ENCODE measurements at places on chromosomes 1 and 21.

DNA sequence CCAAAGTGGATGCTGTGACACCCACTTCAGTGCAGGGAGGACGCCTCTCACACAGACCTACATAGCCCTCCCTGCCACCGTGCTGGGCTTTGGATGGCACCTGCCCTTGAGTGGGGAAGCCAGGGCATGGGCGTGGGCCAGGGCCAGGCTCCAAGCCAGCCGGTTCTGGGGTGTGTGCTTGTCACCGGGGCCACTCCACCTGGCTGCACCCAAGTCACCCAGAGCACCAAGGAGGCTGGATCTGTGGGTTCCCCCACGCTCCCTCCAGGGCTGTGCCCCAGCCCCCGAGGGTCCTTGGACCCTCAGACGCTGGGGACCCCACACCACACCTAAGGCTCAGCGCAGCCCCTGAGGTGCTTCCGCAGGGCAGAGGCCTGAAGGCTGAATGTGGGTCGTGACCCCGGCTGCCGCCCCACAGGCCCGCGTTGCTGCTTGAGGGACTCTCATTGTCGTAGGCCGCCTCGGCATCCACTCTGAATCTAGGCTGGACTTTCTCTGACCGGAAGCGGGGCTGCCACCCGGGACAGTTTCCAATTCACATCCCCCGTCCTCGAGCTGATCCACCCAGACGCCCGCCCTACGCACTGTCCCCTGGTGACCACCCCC lies 1.5 kb downstream of the MXRA8 start:
- DNase-seq: no peak

DNA sequence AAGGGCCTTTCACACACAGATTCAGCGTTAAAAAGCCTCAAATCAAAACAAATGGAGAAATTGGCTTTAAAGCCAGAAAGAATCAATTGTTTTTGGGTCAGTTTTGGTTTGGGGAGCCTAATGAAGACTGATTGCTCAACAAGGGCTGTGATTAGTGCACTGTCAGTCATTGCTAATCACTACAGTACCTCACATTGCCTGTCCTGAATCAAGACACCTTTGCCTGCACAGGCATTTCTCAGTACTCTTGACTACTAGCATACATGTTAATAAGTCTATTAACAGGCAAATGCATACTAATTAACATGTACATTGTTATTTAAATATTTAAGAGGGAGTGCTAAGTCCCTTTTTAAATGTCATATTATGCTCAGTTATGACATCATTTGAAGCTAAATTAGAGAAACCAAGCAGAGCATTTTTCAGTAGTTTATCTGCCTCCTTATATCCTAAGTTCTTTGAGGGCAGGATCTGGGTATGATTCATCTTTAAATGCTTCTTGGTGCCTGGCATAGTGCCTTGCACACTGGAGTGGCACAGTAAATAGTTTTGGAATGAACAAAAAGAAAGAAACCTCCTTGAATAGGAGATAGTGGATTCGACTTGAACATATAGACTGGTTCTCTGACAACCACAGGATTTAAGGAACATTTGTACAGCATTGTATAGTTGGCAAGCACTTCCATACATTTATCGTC lies 25.8 kb upstream of the CCN1 start:
- no peak for DNase-seq

DNA sequence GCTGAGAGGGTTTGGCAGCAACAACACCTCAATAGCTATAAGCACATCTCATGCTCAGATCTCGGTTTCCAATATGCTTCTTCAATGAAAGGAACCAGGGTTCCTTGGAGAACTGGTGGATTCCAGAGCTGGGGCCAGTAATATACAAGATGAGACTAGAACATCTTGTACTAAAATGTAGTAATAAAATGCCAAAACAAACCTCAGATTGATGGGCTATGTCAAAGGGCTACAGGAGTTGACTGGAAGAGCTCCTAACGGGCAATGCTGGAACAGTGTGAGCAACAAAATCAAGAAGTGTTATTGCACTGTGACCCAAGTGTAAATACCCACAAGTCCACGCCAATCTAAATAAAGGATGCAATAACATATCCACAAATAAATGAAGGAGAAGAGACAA lies 26.1 kb upstream of the SLC19A1 start:
- no peak for DNase-seq

- DNase-seq: no peak
Observed at GRCh38 chr1:16116002-16116401, 39.9 kb downstream of the EPHA2 start.

GRCh38 chr1:206581571-206581981 lies 30.7 kb downstream of the EIF2D start:
- peak; percentile 88 for DNase-seq

DNA sequence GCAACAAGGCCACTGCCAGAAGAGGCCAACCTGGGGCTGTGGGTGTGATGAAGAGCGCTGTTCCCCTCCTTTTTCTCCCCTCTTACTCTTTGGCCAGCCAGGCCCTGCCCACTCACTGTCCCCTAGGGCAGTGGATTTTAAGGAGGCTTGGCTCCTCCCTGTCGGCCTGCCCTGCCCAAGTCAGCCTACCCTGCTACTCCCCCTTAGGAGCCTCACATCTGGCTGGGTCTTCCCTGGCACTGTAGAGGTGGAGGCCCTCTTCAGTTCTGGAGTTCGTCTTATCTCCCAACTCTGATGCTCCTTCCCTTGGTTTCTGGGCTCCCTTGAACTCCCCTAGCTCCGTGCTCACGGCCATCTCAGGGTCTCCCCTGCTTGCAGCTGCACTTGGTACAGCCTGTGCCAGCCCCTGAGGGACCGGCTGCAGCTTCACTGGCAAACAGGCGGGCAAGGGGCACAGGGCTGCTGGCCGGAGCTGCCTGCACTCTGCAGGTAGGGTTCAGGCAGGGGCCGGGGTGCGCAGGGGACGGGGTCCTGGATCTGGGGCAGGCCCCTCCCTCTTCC lies 4.0 kb downstream of the AMPD2 start:
- peak; percentile 32 for DNase-seq

GRCh38 chr1:232509570-232509969 lies 120.4 kb downstream of the SIPA1L2 start:
- DNase-seq: no peak

- DNase-seq: no peak
Observed at GRCh38 chr1:202268032-202268431, 73.7 kb downstream of the UBE2T start.

- peak; percentile 98 for DNase-seq
Observed at GRCh38 chr1:45583264-45583665, 576 bp upstream of the NASP start.

- DNase-seq: no peak
Observed at GRCh38 chr1:11198257-11198656, 9.1 kb downstream of the ANGPTL7 start.

GRCh38 chr1:17437580-17438317 lies 1.7 kb downstream of the RCC2 start:
- DNase-seq: peak; percentile 84

DNA sequence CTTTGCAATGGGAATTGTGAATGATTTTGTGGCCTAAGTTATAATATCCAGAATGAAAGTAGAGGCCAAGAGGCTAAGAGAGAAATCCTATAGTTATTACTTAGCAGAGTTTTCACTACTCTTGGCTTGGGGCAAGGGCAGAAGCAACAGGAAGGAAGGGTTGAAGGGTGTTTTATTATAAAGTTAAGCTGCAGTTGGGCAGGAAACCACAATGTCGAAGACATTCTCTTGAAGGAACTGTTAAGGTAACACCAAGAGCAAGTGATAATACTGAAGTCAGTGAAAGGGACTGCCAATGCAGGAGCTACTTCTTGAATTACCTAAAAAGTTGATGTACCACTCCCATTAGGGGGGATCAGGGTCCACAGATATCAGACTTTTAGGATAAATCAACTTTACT lies 8.3 kb downstream of the XCL2 start:
- DNase-seq: peak; percentile 5

DNA sequence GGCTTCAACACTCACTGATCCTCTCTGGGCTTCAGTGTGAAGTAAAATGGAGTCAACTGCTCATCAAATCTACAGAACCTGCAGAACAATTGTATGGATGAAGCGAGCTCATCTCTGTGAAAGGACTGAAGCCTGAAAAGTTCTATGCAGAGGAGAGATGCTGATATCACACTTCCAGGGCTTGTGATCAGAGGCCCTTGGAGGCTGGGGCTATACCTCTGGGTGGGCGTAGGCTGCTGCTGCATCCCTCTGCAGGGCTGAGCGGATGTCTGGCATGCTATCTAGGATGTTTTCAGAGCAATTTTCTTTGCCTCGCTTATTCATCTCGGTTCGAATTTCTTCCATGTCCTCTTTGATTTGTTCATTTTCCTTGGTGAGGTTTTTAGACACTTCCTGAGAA lies 17.6 kb downstream of the OLFML2B start:
- DNase-seq: no peak

- no peak for DNase-seq
Observed at GRCh38 chr1:81232420-81232819, 568.3 kb upstream of the ADGRL2 start.

GRCh38 chr1:93661829-93662474 lies 19.7 kb downstream of the BCAR3 start:
- DNase-seq: no peak

DNA sequence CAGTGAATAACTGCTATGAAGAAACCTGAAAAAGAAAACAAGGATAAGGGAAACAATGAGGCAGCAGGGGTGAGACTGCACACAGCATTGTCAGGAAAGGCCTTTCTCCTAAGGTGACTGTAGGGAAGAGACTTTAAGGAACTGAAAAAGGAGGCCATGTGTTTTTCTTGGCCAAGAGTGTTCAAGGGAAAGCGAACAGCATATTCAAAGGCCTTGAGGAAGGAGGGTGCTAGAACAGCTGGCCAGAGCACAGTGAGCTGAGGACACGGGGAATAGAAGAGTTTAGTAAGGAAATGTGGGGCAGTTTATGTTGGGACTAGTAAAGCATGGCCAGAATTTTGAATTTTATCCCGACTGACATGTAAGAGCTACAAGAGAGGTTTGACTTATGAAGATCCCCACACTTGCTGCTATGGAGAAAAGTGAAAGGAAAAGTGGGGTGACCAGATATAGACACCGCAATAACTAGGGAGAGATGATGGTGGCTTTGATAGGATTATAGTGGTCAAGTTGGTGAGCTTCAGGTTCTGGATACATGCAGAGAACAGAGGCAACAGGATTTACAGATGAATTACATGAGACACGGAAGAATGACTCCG lies 1.4 kb downstream of the RWDD2B start:
- DNase-seq: peak; percentile 15

DNA sequence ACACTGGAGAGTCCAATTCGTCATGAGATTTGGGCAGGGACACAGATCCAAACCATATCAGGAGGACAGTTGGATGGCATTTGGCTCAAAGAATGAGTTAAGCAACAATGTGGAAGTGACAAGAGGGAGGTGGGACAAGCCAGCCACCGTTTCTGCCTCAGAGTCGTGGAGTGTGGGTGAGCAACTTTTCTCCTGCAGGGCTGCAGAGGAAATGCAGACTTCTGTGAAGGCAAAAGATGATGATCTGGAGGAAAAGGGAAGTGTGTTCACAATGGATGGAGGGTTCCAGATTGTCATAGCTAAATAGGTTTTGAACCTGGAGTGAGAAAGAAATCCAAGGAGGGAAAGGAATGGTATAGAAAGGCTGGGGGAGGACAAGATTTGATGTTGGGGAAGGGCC lies 16.4 kb upstream of the KANK4 start:
- DNase-seq: no peak

- DNase-seq: no peak
Observed at GRCh38 chr1:42141978-42142377, 11.2 kb upstream of the GUCA2B start.

DNA sequence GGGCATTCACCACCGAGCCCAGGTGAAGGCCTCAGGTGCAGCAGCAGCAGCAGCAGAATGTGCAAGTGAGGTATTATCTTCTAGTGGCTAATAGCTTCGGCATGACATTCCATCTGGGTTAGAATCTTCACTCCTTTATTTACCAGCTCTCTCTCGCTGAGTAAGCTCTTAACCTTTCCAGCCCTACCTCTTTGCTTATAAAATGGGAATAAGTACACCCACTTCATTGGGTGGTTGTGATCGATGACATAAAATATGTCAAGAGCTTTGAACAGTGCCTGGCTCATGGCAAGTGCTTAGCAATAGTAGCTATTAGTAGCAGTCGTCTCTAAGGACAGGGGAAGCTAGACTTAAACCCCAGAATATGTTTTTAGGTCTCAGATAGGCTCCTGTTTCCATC lies 149.5 kb downstream of the NOS1AP start:
- DNase-seq: no peak

DNA sequence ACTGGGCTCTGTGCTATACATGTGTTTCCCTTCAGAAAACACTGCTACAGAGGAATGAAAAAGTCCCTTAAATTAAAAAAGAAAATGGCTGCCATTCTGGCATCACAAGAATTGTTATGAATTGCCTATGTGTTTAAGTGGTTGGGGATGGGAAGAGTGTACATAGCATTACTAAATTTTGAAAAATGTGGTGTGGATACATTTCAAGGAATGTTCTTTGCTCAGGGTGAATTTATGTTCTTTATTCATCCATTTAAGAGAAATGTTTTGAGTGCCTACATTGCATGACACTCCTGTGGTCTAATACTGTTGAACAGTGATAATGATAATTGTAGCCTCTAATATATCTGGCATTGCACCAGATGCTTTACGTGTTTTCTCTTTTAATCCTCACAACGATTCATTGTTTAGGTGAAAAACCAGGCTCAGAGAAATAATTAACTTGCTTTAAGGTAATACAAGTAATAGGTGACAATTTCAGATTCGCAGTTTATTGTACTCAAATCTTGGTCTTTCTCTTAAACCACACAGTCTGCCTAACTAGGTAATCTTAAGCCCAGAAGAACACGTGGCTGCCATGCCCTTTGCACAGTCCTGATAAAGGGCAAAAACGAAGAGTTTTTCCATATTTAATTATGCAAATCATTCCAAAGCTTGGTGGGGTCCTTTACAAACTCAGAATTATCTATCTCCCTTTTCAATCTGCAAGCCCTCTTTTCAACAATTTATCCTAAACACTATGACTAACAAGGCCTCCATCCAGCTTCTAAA lies 31.5 kb downstream of the DPT start:
- no peak for DNase-seq

DNA sequence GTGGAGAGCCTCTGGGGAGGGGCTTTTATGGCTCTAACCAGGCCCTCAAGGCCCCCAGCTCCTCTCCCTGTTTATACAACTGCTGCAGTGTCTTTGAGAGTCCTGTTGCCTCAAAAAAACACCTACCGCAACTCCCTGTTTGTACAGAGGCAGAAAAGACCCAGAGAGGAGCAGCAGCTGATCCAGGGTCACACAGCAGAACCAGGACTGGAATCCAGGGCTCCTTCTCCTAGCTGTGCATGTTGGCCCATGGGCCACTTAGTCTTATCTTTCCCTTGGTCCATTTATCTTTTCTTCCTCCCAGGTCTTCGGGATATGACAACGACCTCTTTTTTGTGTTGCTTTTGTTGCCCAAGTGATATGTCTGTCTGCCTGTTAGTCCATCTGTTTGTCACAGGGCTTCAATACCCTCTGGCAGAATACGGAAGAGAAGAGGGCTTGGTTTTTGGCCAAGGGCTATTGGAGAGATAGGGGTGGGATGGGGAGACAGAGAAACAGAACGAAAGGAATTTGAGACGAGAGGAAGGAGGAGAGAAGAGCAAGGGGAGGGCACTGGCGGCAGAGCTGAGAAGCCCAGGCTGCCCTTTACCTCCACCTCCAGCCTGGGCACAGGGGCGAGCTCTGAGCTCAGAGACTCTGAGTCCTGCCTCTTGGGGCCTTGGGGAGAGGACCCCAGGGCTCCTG lies 33.5 kb upstream of the WASF2 start:
- no peak for DNase-seq

- DNase-seq: no peak
Observed at GRCh38 chr1:168917796-168918195, 188.7 kb upstream of the ATP1B1 start.

GRCh38 chr1:199089393-199090122 lies 450.7 kb downstream of the PTPRC start:
- peak; percentile 81 for DNase-seq
